ENCODE measurements at places on chromosomes 13 and 19.

DNA sequence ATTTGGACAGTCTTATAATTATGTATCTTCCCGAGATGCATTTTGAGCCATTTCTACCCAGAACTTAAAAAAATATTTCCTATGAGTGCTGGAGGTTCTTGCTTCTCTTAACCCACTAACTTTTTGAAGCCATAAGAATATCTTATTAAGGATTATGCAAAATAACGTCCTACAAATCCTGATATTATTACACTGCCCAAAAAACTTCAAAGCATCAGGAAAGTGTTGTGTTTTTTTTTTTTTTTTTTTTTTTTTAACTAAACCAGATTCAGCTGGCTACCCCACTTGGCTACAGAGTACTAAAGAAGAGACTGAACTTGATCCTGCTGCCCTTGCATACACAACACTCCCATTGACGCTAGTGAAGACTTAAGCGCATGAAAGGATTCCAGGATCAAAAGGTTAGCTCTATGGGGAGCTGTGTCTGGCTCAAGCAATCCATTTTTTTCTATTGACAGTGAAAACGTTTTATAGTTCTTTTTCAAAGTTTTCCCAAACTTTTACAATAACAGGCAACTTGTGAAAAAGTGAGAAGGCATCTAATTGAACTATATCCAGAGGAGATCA, 141.4 kb downstream of the KCNRG start:
- no peak for DNase-seq

DNA sequence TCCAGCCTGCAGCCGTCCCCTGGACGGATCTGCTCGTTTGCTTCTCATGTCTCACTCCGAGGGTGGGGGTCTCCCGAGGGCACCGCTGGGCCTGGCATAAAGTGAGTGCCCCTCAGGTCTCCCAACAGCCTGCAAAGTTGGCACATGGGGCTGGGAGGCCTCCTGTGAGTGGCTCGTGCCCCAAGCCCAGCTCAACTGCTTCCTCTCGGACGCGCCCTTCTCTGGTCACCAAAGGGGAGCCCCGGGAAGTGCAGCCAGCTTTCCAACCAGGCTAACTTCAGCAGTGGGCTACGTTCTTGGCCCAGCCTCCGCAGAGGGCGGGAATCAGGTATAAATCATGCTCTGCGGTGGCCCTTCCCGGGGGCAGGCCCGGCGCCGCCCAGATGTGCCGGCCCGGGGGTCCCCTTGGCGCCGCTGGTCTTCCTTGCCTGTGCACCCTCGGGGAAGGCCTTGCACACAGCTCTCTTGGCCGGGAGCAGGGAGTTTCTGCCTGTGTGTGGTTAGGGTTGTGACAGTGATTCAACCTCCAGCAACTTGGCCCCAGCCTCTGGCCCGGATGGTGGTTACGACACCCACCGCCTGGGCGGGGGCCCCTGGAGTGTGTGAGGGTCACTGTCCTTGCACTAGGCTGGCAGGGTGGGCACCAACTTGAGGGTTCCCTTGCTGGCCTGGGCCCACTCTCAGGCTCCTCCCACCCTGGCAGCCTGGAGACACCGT, 20.7 kb downstream of the CEBPG start:
- DNase-seq, result peak; percentile 5

DNA sequence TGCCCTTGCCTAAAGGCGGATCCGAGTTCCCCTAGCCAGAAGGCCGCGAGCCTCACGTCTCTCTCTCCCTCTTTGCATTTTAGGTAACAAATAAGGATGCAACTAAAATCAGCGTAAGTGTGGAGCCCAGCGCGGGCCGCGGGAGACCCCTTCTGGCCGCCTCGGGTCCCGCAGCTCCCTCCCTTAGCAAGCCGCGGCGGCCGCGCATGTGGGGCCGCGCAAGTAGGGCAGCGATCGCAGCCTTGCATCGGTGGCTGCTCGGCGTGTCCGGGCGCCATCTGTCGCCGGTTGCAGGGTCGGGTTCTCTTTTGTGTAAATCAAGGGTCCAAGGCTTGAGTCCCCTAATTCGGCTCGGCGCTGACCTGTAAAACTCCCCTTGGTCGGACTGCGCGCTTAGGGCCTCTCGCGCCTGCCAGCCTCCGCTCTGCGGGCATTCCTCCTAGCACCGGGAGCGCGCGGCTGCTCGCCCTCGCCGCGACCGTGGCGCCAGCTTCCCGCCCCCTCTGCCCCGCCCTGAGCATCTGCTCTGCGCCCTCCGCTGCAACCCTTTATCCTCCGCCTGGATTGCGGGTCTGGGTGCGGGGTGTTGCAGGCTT, 2.7 kb downstream of the VSTM2B start:
- peak; percentile 16 for DNase-seq

- DNase-seq, result no peak
These were observed 6.4 kb upstream of the LGALS13 start for GRCh38 chr19:39595950-39596349.
